Epithelial cell of proximal tubule (primary cell): ENCODE measurements at places on chromosomes 2 and 18.

- no peak for DNase-seq
These were observed 102.3 kb downstream of the SPTBN1 start for GRCh38 chr2:54558188-54559005.

- DNase-seq = peak; percentile 33
These were observed 37.6 kb downstream of the PROC start for GRCh38 chr2:127455566-127456493.

DNA sequence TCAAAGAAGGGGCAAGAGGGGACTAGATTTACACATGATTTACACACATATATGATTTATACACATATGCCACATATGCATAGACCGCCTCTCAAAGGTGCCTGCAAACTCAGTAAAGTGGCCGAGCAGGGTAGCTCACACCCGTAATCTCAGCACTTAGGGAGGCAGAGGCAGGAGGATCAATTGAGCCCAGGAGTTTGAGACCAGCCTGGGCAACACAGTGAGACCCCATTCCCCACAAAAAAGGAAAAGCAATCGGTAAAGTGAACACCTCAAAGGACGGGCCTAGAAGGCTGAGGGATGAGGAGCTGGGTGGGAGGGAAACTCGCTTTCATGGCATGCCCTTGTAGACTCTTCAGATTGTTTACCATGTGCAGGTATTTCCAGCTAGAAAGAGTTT, 5.1 kb downstream of the ANKRD39 start:
- DNase-seq = no peak

GRCh38 chr2:20091305-20091991, 40.0 kb upstream of the LAPTM4A start:
- DNase-seq = peak; percentile 90

- no peak for DNase-seq
These were observed 81.7 kb downstream of the FAM161A start for GRCh38 chr2:61771904-61772845.

DNA sequence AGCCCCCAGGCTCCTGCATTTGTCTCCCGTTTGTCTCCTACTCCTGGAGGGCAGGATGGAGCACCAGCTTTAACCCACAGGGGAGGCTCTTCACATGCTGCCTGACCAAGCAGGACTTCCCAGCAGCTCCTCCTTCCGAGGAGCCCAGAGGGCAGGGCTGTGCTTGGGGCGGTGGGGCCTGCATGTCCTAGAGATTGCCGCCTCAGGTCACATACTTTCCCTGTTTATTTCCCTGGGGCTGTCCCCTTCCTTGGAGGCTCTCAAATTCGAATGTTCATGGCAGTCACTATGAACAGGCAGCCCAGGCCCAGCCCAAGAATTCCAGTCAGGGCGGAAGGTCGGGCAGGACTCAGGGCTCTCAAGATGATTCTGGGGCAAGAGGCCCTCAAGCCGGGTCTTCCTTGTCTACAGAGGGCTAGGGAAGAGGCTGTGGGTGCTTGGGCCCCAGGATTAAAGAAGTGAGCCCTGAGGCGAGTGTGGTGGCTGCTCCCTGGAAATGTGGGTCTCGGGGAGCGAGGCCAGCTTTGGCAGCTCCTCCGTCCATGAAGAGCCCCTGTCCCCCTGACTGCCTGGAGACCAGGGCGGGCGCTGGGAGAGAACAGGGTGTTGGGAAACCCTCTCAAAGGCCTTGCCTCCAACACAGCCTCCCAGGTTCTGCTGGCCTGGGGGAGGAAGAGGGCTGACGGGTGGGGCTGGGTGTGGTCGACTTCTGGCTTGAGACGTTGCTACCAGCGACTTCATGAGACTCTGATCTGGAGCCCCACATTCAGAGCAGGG, 48.9 kb upstream of the HPCAL1 start:
- DNase-seq = no peak

GRCh38 chr2:197675711-197676188, 363 bp upstream of the RFTN2 start:
- DNase-seq = no peak

GRCh38 chr2:21643180-21643579, 519.4 kb downstream of the TDRD15 start:
- DNase-seq = no peak

DNA sequence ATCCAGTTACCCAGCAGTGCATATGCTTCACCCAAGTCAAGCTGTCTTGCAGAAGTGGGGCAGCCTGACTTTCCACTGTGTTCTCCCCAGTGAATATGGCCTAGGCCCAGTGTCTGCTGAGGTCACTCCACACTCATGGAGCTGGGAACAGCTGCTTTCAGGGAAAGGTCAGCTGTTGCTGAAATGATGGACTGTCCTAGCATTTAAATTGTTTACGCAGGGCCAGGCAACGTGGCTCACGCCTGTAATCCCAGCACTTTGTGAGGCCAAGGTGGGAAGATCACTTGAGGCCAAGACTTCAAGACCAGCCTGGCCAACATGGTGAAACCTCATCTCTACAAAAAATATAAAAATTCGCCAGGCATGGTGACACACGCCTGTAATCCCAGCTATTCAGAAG, 86.5 kb downstream of the LIPG start:
- no peak for DNase-seq

GRCh38 chr2:73823916-73824523, 4.7 kb upstream of the STAMBP start:
- DNase-seq = no peak

- no peak for DNase-seq
These were observed 68.9 kb upstream of the CELF4 start for GRCh38 chr18:37634516-37634915.

GRCh38 chr18:44974174-44974573, 293.5 kb downstream of the SETBP1 start:
- no peak for DNase-seq

DNA sequence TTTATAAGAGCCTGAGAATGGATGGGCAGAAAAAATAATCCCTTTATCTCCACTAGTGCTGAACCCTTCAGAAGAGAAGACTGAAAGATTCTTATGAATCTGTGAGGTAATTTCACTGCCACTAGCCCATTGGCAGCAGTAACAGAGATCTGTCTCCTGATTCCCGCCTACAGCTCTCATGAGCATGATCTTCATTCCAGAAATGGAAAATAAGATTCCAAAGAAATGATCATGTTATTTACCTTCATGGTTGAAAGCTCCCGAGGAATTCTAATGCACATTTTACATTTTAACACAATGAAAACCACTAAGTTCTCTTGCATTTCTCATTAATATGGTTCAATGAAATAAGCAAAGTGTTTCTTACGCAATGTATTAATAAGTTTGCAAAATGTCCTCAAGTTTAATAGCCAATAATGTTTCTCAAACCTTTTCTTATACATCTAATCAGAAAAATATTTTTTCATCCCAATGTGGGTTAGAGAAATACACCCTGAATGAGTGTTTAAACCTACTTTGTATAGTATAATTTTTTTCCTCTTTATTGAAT, 905.6 kb downstream of the TMEM182 start:
- DNase-seq = peak; percentile 66

GRCh38 chr18:34796035-34796657, 86.0 kb downstream of the DTNA start:
- no peak for DNase-seq

DNA sequence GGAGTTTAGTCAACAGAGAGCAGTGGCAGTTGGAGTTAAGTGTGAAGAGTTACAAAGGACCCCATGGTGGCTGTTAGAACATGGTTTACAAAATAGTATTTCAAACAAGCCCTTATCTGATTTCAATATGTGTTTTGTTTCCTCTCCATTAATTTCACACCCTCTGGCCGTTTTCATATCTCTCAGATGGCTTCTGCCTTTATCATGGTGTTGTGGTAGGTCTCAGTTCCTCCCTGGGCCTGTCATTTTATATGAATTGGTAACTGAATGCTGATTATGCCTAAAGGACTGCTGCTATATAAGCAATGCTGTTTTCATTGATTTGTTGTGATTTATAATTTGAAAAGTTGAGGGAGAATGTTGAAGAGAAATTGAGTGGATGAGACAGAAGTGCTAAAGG, 686.7 kb downstream of the NYAP2 start:
- DNase-seq = no peak

GRCh38 chr2:224669449-224669848, 46.7 kb downstream of the CCDC195 start:
- DNase-seq = no peak

DNA sequence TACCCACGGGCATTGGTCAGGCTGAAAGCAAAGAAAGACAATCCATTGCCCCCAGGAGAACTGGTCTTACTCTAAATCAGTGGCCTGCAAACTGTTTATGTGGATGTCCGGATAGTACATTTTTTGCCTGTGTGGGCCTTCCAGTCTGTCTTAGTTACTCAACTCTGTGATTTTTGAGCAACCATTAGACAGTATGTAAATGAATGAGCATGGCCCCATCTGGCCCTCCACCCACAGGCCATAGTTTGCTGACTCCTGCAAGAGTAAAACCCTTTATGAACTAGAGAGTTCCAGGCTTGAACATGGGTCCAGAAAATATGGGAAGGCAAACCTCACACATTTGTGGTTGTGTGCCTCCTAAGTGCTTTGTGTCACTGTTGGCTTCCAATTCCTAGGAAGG, 55.7 kb upstream of the CYP1B1 start:
- no peak for DNase-seq

DNA sequence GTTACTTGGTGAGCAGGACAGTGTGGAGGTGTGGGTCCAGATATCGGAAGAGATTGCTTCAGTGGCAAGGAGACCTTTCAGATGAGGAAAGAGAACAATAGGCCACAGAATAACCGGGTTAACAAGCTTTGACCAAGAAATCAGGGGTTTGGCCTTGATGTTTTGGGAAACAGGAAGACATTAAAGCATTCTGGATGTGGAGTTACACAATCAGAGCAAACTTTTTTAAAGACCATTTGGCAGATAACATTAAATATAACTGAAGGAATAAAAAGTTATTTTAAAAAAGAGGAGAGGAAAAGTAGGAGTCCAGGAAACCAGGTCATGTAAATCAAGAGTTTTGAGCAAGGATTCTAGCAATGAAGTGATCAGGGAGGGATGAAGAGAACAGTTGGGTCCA, 35.7 kb downstream of the TNFRSF11A start:
- no peak for DNase-seq
